Left colon (tissue), 2 donors: ENCODE measurements at places on chromosomes 2 and 18. TPM values are rescaled to one million over a fixed set of nuclear protein-coding genes. Genes with fewer than 3 reads are reported as not detected.

The AQP12A gene
- total RNA-seq: 4.0 TPM

DNA sequence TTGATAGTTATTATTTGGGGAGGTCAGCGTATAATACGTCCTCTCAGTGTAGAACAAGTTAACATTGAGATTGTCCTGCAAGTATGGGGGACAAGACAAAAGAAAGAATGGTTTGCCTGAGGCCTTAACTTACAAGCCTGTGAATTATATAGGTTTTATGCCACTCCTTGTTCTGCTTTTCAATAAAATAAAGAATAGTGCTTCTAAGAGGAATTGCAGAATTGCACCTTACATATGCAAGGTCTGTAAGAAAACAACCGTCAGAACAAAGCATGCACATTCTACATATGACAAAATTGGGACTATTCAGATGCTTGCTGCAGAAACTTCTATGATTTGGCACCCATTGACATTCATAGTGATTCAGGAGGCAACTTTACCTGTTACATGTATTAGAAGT, 785.0 kb downstream of the NR4A2 start:
- no peak for DNase-seq

- DNase-seq: no peak
Measured at GRCh38 chr2:63530704-63531279, 57.5 kb downstream of the WDPCP start.

DNA sequence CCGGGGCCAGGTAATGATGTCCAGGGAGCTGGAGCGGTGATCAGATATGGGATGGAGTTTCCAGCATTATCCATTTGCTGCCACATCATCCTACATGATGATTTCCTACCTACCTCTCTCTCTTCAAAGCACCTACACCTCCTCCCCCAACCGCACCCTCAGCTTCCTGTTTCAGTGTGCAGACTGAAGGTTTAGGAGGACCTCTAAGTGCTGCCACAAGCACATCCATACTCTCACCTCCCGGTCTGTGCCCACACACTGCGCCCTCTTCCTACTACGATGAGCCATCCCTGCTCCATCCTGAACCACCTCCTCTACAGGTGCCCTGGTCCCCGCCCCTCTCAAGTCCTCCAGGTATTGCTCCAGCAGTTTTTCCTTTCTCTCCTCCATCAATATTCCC, 123.7 kb downstream of the ALPK2 start:
- no peak for DNase-seq

The VPS54 gene
- total RNA-seq: 20.9 TPM

- DNase-seq: no peak
Measured at GRCh38 chr2:23347471-23348092, 37.4 kb upstream of the KLHL29 start.

DNA sequence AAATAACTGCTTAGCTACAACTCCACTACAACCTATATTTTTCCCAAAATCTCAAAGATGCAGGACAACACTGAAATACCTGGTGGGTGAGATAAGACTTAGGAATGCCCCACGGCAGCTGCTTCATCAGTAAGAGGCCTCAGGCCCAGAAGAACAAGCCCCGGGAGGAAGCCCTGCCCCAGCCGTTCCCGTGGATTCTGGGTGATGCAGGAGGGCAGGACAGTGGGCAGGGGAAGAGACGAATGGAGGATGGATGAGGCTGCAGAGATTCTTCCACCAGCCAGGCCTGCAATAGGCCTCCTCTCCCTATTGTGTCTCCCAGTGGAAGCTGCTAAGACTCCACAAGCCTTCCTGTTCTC, 197.9 kb upstream of the HDAC4 start:
- no peak for DNase-seq

The LAMA3 gene
- total RNA-seq: 98.0 TPM

- no peak for DNase-seq
Measured at GRCh38 chr2:241675885-241676284, 10.7 kb downstream of the DTYMK start.

The TRMT61B gene
- total RNA-seq: 12.1 TPM

- DNase-seq: no peak
Measured at GRCh38 chr2:165198181-165198580, 5.7 kb downstream of the SCN3A start.

The MALL gene
- 561 TPM for total RNA-seq

GRCh38 chr2:176165370-176166050, 8.4 kb downstream of the HOXD3 start:
- DNase-seq: no peak

DNA sequence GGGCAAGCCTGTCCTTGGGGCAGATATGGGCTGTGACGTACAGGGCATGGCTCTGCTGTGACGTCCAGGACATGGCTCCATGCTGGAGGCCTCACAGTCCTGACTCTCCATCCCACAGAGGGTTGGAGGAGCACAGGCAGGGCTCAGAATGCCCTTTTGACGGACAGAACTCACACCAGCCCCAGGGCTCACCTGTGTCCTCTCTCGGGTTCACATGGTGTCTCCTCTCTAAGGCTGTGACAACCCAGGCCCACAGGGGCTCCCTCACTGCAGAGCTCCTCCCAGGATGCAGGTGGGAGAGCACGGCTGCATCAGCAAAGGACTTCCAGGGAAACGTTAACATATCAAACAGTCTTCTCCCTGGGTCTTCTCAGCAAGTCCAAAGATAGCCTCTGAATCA, 133.8 kb downstream of the EIPR1 start:
- DNase-seq: no peak

GRCh38 chr2:136025057-136025973, 39.9 kb upstream of the DARS1 start:
- peak; percentile 82 for DNase-seq

The KCNK3 gene
- 1.5 TPM for total RNA-seq

The AGXT gene
- 3.0 TPM for total RNA-seq

- DNase-seq: no peak
Measured at GRCh38 chr2:55970500-55970899, 46.9 kb upstream of the EFEMP1 start.

DNA sequence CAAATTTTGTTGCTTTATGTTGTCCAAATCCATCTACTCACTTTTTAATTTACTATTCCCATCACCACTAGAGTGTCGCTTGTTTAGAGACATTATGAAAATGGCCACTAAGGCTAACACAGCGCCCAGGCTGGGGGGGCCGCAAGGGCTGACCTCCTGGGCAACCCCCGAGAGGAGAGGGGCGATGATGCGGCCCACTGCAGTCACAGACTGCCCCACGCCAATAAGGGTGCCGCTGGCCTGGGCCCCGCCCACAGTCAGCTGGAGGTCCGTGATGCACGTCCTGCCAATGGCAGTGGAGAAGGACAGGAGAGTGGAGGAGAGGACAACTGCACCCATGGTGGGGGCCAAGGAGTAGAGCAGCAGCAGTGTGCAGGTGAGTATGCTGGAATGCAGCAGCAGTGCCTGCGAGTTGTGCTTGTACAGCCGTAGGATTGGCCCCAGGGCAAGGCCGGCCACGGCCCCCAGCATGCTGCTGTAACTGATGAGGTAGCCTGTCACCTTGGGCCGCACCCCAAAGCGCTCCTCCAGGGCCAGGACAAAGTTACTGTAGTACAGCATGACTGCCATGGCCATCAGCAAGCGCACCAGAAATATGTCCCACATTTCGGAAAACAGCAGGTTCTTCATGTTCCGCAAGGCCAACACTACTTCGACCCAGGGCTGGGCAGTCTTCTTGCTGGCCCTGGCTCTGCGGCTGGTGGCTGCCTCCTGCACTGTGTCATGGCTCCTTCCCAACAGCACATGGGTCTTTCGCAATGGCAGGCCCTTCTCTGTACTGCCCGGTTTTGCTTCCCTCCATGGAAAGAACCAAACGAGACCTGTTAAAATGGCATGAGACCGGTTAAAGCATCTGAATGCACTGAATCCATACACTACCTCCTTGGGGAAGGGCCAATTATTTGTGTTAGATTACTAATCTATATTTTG, 43.2 kb upstream of the TMEM182 start:
- DNase-seq: no peak

DNA sequence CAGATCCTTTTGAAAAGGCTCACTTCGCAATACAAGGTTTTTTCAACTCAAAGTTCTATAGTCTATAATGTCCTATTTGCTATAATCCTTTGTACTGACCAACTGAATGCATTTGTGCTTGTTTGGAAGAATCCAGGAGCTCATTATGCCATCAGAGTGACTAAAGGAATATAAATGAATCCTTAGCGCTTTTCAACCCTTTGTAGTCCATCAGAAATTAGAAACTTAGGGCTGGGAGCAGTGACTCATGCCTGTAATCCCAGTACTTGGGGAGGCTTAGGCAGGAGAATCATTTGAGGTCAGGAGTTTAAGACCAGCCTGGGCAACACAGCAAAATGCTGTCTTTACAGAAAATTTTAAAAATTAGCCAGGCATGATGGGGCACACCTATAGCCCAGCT, 330.2 kb upstream of the CHAC2 start:
- DNase-seq: no peak

GRCh38 chr18:77526962-77527361, 277.3 kb downstream of the GALR1 start:
- no peak for DNase-seq

- DNase-seq: peak; percentile 25
Measured at GRCh38 chr18:12420821-12421421, 13.2 kb downstream of the PRELID3A start.

DNA sequence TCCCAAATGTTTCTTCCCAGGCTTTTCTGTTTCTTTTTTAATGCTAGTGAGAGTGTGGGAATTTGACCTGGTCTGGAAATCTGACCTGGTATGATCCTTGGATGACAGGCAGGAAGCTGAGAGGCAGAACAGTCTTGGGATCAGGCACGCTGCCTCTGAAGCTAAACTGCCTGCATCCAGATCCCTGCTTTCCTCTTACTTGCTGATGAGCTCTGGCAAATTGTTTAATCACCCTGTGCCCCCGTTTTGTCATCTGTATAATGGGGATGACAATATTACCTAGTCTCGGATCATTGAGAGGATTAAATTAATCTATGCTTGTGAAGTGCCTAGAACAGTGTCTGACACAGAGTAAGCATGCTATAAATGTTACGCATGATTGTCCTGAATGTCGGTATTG, 3.3 kb downstream of the KLHL23 start:
- DNase-seq: no peak
